ENCODE measurements at places on chromosomes 5 and 9.

DNA sequence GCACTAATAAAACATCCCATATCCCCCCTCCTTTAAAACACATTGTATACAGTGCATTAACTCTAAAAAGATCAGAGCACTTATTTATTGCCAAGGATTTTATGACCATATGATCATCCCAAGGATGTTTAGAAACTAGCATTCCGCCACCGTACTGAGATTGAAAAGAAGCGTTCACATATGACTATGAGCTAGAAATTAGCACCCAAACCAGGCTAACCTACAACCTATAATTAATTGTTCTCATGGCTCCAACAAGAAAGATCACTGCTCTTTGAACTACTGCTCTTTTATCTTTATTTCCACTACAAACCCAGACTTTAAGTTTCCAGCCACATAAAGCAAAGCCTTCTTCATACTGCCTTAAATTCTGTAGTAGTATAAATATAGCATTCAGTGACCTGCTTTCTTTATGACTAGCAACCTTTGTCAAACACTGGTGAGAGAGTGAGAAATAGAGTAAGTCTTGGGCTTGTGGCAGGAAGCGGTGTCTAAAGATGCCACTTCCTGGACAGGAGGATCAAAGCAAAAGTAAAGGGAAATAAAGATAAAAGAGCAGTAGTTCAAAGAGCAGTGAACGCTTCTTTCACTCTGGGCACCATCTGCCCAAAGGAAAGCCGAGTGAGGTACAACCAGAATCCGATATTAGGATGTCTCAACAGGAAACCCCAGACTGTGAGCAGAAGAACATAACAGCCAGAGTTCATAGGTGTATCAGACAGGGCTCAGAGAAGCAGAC is 151.1 kb upstream of the ERCC6L2 start:
- DNase-seq = peak; percentile 70

DNA sequence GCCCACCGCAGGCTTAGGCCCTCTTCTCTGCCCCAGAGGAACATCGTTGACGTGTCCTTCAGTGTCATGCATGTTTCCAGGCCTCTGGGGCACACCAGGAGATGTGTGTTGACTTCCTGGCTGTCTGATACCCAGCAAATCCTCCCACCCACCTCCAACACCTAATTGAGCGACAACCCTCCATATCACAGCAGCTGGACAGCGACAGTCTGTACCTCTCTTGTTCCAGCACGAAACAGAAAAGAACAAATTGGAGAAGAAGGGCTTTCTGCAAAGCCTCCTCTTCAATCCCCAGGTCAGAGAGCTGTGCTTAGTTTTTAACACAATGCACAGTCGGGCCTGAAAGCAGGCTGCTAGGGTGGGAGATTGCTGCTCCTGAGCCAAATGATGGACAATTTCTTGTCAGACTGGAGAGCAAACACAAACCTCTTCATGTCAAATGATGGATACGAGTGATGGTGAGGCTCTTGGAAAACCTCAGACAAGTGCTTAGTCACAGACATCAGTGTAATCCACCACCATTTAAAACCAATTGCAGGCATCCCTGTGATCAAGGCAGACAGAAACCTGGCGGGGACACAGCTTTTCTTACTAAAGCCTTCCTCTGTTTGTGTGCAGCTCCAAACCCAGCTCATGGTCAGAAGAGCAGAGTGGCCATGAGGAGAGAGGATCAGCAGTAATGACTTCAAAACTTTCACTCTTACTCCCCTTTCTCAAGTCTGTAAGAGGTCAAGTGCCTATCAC is 110.6 kb downstream of the EBF1 start:
- DNase-seq = no peak

GRCh38 chr9:84153885-84154284 is 173.3 kb downstream of the RMI1 start:
- DNase-seq = no peak

GRCh38 chr5:103260951-103261350 is 2.4 kb downstream of the MACIR start:
- no peak for DNase-seq

DNA sequence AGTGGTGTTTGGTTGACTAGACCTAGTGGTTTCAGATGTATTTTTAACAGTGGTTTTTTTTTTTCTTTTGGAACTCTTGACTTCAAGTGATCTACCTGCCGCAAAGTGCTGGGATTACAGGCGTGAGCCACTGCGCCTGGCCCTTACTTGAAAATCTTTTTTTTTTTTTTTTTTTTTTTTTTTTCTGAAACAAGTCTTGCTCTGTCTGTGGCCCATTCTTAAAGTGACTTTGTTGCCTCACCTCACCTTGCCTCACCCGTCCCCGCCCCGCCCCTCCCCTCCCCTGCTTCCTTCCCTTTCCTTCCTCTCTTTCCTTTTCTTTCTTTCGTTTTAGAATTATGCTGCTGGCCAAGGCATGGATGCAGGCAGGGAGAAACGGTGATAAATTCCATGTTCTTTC is 26.0 kb downstream of the GPBP1 start:
- DNase-seq = no peak

GRCh38 chr9:126719618-126720031 is 85.2 kb upstream of the ZBTB43 start:
- peak; percentile 90 for DNase-seq

- no peak for DNase-seq
Observed at GRCh38 chr5:16661713-16662112, 44.9 kb upstream of the RETREG1 start.

DNA sequence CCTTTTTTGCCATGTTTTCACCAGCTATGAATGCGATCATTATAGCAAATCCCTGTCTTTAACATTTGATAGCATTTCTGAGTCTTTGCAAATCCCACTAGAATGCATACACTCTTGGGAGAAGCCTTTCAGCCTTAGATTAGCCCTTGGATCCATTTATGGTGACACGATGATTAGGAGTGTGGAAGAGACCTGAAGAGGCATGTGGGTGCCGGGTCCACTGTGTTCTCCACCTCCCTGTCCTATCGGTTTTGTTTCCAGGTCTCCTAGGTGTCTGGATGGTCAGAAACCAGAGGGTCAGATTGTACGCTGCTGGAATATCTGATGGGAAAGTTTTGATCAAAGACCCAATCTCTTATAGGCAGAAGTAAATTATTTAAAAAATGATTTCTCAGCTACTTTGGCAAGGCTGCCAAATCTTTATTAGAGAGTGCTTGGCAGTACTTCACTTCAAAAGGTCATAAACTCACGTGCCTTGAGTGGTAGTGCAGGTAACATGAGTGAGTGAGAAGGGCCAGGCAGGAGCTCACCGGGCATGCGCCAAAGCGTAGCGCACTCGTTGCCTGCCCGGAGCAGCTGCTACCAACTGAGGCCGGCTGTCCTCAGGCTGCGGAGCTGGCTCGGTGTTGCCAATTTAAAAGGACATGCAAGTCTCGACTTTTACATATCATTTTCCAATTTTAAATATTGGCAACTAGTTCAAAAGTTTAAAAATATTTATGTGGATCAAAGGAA is 51.3 kb downstream of the PCSK5 start:
- no peak for DNase-seq

DNA sequence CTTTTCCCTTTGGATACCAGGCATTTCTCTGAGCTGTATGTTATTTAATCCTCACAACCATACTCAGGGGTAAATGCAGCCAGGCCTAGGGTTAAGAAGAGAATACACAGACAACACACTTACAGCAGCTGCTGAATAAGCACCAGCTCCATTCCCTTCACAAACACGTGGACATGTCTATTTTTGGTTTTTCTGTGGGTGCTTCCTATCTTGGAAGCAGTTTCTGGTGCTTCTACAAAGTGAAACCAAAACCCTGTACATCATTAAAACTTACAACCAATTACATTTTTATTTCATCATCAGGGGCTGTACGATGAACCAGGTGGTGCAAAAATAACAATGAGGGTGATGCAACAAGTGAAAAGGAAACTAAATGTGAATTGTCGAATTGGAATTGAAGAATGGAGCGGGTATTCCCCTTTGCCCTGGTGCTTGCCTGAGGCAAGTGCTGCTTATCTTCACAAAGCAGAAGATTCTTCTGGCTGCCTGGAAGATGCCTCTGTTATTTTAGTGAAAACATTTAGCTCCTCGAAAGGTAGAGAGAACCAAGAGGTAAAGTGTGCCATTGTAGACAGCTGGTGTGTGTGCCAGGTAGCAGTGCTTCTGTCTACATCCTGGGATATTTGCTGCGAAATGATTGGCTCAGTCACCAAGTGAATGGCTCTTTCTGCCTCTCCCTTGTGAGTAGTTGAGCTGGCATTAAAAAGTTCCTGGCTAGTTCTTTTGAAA is 18.6 kb upstream of the IFNB1 start:
- DNase-seq = no peak

DNA sequence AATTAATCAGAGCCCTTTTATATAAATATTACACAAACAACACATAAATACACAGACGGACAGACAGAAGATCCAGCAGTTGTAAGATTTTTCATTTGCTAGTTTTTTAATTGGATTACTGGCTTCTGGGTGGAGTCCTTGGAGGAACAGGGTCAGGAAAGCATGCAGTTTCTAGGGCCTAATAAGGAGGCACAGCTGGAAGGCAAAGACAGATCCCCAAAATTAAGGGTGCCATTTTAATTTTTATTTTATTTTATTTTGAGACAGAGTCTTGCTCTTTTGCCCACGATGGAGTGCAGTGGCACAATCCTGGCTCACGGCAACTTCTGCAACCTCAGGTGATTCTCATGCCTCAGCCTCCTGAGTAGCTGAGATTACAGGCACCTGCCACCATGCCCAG is 49.5 kb downstream of the PTGS1 start:
- no peak for DNase-seq

DNA sequence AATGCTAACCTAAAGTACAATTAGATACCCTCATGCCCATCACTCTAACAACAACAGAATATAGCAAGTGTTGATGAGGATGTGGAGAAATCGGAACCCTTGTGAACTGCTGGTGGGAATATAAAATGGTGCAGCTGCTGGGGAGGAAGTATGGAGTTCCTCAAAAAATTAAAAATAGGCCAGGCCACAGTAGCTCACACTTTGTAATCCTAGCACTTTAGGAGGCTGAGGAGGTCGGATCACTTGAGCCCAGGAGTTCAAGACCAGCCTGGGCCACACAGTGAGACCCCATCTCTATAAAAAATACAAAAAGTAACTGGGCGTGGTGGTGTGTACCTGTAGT is 18.0 kb upstream of the MRNIP start:
- no peak for DNase-seq

DNA sequence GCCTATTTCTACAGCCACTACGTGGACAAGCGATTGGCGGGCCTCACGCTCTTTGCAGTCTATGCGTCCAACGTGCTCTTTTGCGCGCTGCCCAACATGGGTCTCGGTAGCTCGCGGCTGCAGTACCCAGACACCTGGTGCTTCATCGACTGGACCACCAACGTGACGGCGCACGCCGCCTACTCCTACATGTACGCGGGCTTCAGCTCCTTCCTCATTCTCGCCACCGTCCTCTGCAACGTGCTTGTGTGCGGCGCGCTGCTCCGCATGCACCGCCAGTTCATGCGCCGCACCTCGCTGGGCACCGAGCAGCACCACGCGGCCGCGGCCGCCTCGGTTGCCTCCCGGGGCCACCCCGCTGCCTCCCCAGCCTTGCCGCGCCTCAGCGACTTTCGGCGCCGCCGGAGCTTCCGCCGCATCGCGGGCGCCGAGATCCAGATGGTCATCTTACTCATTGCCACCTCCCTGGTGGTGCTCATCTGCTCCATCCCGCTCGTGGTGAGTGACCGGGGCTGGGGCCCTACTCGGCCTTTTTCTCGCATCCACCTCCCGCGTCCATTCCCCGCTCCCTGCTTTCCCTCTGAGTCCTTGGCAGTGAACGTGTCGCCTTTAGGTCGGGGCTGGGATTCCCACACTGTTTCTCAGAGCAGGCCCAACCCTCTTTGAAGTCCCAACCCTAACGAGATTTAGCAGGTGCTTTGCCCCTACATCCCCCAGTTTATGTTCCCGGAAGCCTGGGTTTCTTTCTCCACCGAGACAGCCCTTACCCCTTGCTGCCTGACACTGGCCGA is 1.8 kb downstream of the PTGER4 start:
- DNase-seq = peak; percentile 53

DNA sequence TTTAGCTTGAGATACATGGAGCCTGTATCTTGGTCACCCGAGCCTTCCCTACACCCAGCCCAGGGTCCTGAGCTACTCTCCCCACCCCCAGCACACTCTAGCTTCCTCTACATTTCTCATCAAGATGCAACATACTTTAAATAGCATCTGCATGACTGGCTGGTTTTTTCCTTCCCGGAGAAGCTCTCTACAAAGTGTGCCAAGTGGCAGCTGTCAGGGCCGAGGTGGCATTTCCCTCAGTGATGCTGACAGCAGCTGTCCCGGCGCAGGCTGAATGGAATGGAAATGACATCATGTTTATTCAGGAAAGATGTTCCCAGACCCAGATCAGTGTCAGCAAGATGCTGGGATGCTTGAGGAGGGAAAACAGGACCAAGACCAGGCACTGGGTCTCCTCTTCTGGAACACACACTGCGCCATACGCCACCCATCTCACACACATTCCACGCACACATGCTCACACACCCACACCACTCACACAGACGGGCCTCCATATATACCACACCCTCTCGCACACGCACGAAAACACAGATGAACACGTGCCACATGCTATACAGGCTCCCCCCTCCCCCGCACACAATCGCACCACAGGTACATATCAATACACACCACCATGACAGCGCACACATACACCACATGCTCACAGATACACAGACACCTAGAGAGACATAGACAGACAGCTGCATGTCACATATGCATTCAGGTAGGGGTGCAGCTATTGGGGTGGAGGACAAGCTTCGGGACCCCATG is 67.8 kb downstream of the LHX2 start:
- no peak for DNase-seq

DNA sequence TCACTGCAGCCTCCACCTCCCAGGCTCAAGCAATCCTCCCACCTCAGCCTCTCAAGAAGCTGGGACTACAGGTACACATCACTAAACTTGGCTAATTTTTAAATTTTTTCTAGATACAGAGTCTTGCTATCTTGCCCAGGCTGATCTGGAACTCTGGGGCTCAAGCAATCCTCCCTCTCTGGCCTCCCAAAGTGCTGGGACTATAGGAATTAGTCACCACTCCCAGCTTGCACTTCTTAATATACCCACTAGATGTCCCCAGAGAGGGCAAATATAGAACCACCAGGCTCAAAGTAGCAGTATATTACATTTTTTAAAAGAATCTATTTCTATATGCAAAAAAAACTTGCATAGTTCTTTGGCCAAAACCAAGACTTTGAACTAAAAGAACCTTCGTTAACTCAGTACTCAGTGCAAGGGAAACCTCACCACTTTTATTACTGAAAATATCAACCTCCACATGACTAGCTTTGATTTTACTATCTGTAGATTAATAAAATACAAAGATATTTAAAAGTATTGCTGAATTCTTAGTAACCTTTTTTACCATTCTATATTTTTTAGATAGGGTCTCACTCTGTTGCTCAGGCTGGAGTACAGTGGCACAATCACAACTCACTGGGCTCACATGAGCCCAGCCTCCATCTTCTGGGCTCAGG is 25.8 kb upstream of the HSD17B3 start:
- DNase-seq = peak; percentile 65

Measured in CD8-positive, alpha-beta T cell (primary cell).